ENCODE measurements at places on chromosomes 2 and 18.

GRCh38 chr2:165305391-165306096, 66.3 kb downstream of the SCN2A start:
- DNase-seq, result no peak

GRCh38 chr2:170974304-170974993, 45.4 kb downstream of the GORASP2 start:
- no peak for DNase-seq

GRCh38 chr2:213806125-213806726, 522.0 kb downstream of the SPAG16 start:
- DNase-seq, result peak; percentile 0

DNA sequence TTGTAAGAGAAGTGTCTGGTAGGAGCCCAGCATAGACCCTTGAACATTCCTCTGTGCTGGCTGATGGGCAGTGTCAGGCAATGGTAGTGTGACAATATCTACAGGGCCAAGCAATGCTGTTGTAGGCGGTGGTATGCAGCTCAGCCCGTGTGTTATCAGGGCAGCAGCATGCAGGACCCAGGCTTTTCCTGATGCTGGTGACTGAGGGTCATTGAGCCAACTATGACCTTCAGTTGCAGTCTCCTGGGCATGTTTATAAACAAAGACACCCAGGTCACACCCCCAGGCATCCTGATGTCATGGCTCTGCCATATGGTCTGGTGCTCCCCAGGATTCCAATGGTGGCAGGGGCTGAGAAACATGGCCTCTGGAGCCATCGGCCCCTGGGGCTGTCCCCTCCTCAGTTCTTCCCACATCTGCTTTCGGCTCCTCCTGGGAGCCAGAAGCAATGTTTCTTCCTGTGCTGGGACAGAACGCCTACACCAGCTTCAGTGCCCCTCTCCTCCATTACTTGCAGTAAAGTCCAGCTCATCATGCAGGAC, 518.0 kb upstream of the HS6ST1 start:
- DNase-seq, result no peak

DNA sequence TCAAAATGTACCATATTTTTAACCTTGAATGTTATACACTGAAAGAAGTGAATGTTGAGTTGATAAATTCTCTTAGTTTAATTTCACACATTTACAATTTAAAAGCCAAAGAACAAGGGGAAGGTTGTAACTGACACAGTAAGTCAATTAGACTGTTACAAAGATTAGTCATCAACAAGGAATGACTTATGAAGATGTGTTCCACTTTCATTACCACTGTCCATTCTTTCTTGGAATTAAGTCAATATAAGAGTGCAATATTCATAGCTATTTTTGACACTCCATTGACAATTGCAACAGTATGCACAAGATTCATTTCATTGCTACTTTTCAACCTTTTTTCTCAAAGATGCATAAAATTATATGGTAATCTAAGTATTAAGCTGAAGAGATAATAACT, 291.3 kb downstream of the RIT2 start:
- DNase-seq, result no peak

- no peak for DNase-seq
These were observed 800.9 kb downstream of the BCL11A start for GRCh38 chr2:59752512-59752911.

DNA sequence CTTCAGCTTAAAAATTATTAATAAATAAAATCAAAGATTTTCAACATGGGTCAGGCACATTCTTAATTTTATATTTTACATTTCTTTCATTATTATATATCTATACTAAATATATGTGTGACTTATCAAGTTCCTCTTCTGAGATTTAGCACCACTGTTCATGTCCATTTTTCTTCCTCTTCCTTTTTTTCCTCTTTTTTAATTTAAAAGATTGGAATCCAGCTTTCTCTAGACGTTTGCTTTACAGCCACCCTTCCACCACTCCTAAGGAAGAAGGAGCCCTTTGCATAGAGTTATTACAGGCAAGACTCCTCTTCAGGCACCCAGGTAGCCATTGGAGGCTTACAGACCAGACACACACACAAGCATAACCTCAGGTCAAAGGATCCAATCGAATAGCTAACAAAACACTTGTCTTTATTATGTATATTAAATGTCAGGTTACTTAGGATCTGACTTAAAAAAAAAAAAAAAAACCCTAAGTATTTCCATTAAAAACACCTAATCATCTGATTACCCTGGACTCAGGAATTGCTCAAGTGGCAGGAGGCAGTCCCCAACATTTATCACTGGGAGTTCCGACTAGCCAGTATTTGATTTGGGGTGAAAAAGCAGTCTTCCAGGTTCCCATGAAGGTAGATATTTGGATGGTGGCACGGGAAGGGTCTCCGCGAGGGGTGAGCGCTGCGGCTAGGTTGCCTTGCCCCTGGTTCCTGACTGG, 2.4 kb upstream of the ZEB2 start:
- DNase-seq, result no peak

DNA sequence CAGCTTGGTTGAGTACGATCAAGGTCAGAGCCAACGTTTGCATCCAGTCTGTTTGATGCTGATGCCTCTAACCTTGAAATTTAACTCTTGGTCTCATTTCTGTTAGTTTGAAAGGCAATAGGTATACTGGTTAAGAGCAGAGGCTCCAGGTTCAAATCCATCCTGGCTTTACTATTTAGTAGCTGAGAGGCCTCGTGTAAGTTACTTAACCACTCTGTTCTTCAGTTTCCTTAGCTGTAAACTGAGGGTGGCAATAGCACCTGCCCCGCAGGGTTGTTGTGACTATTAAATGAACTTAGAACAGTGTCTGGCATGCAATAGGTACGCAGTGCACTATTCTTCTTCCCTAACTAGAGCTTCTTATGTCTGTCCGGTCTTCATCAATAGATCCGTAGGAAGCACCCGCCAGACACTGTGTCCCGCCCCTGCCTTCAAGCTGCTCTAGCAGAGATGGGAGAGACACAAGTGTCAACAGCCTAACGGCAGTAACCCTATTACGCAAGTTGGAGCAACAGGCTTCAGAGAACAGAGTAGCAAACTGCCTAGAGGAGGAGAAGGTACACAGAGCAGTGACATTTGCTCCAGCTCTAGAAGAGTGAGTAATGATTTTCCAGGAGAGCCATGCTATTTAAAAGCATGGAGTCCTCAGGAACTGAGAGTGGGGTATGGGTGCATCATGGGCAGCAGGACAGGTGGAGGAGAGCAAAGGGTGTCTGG, 62.7 kb upstream of the ST3GAL5 start:
- no peak for DNase-seq

GRCh38 chr2:101545950-101546349, 71.0 kb upstream of the RFX8 start:
- DNase-seq, result no peak

DNA sequence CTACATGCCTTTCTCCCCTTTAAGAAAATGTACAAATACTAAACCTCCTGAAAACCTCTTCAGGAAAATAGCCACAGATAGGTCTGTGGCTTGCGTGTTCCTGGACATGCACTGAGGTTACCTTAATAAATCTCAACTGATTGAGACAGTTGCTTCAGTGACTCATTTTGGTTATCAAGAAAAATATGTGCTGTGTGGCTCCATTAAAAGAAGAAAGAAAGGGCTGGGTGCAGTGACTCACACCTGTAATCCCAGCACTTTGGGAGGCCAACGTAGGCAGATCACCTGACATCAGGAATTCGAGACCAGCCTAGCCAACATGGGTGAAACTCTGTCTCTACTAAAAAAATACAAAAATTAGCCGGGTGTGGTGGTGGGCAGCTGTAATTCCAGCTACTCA, 27.1 kb downstream of the CREG2 start:
- no peak for DNase-seq

- no peak for DNase-seq
These were observed 68.0 kb upstream of the KLF7 start for GRCh38 chr2:207233731-207234130.

DNA sequence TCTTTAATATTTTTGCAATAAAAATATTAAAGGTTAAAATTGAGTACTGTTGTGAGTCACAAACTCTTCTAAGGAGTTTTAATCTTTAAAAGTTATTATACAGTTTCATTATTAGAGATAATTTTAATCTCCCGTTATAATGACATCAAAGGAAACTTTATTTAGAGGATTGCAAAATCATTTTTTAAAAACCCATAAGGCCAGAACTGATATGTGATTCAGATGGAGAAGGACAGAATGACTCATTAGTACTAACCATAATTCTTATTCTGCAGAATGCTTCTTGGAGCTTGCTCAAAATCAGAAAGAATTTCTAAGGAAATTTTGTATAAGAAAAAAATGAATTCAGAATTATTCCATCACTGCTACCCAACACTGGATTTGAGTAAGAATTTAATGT, 12.5 kb upstream of the HNRNPLL start:
- DNase-seq, result no peak

- no peak for DNase-seq
These were observed 484 bp upstream of the DARS1 start for GRCh38 chr2:135985826-135986393.

- no peak for DNase-seq
These were observed 91.0 kb downstream of the SPTBN1 start for GRCh38 chr2:54546923-54547720.

GRCh38 chr2:238247002-238247822, 7.4 kb upstream of the HES6 start:
- DNase-seq, result no peak

DNA sequence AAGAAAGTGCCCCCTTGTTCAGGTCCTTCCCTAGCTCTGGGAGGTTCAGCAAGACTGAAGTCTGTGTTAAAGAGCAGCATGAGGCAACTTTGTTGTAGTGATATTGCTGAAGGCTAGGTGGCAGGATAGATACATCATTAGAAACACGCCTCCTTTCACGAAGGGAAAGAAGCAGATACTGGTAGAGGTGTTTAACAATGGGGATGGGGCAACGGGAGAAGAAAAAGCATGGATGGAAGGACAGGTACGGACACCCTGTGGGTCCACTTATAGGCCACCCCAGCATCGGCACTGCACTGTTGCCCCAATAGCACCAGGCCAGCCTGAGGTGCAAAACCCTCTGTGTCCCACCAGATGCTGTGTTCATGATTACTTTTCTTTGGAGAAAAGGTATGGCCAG, 3.5 kb upstream of the IGFBP5 start:
- DNase-seq, result peak; percentile 85

All from NCI-H2081 (cell line).